ENCODE measurements at places on chromosomes 11 and 22. TPM values are rescaled to one million over a fixed set of nuclear protein-coding genes. Genes with fewer than 3 reads are reported as not detected.

PNPLA2 gene
- 174 TPM for total RNA-seq

HYOU1 gene
- total RNA-seq, result 107 TPM

DGCR6 gene
- 2.8 TPM for total RNA-seq

ESAM gene
- total RNA-seq, result 61.0 TPM

PNPLA3 gene
- total RNA-seq, result 7.8 TPM

MIOX gene
- not detected for total RNA-seq

TRIM48 gene
- not detected for total RNA-seq

PDGFB gene
- total RNA-seq, result 24.2 TPM

ANGPTL5 gene
- total RNA-seq, result 1.4 TPM
